ENCODE measurements at places on chromosomes 3 and 15.

GRCh38 chr3:127587876-127588275 is 2.7 kb downstream of the TPRA1 start:
- H3K36me3 ChIP-seq: no peaks in the 10 kb centered on the region
- no peak for DNase-seq
- no peak overlapping the region for H3K4me3 ChIP-seq
- H3K27me3 ChIP-seq: no peaks in the 10 kb centered on the region
- H3K4me1 ChIP-seq: peaks cover 21% of the 10 kb centered on the region

GRCh38 chr3:121724130-121724529 is 25.4 kb downstream of the GOLGB1 start:
- no peaks in the 10 kb centered on the region for H3K4me1 ChIP-seq
- no peak overlapping the region for H3K27ac ChIP-seq
- peaks cover 34% of the 10 kb centered on the region for H3K36me3 ChIP-seq
- no peak overlapping the region for H3K4me3 ChIP-seq

DNA sequence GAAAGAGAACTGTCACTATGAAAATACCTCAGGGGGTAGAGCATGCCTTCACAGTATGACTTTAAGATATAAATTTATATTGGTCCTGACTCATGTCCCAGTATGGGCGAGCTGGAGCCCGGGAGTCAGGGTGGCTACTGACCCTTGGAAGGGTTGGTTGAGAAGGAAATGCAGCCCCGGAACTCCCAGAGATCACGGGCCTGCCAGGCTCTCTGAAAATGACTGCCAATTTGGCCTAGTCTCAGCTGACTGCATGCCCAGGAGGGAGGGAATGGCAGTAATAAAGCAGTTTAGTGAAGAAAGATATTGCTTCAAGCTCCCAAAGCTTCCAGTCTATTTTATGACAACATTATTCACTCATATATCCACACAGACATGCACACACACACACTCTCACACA is 299.0 kb downstream of the NR2F2 start:
- no peak overlapping the region for H3K27ac ChIP-seq
- H3K4me1 ChIP-seq: no peaks in the 10 kb centered on the region
- H3K4me3 ChIP-seq: no peak overlapping the region
- H3K27me3 ChIP-seq: no peaks in the 10 kb centered on the region
- DNase-seq: no peak

- H3K36me3 ChIP-seq: no peaks in the 10 kb centered on the region
- no peaks in the 10 kb centered on the region for H3K27me3 ChIP-seq
These were observed 138.0 kb upstream of the RAD18 start for GRCh38 chr3:9101286-9101685.

DNA sequence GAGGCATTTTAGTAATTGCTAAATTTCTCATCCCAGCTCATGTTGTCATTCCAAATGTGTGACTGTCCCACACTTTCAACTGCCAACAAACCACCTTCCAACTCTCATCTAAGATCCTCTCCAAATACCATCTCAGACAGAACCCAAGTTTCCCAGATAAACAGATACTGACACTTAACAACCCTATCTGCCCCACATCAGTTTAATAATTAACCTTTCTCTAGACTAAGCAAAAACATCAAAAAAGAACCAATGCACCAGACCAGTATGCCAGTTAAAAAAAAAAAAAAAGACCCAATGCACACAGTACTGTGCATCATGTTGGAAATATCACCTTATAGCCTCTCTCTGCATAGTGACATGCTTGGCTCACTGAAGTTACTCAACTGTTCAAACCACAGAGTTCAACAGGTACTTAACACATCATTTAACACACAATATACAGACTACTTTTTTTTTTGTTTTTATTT is 5.5 kb downstream of the SFMBT1 start:
- H3K4me1 ChIP-seq: peaks cover 30% of the 10 kb centered on the region
- no peak overlapping the region for H3K4me3 ChIP-seq
- DNase-seq: no peak
- no peaks in the 10 kb centered on the region for H3K36me3 ChIP-seq

DNA sequence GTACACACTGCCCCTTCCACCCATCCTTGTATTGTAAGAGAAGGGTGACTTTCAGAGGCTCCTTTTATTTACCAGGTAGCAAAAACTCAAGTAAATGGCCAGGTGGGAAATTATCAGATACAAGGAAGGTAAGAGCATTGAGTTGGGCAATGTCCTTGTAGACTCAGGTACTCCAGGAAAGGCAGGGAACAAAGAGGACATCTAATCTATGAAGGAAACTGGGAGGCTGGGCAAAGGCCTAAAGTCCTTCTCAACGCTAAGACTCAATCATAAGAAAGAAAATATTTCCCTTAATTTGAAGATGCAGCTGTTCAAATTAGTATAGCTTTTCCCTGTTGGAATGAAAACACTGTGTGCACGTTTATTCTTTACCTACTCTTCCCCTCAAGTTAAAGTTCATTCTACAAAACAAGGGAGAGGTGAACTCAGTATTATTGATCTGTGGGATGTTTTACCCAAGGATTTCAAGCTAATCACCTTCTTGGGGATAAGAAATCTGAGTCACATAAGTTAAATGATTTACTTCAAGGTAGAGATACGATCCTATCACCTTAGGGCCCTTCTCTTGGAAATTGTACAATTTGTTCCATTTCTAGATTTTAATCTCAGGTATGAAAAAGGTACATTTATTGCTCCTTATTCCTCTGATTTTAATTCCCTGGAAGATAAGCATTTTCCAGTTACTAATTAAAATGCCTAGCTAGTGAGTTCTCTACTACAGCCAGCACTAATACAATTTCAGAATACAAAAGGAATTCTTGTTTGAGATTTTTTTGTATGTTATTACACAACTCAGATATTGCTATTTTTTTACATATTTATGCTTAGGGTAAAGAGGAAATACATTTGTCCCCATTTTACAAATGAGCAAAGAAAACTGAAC is 80.6 kb downstream of the PLD1 start:
- no peak for DNase-seq
- H3K36me3 ChIP-seq: no peaks in the 10 kb centered on the region
- H3K4me3 ChIP-seq: no peak overlapping the region
- H3K27ac ChIP-seq: no peak overlapping the region
- no peaks in the 10 kb centered on the region for H3K4me1 ChIP-seq

DNA sequence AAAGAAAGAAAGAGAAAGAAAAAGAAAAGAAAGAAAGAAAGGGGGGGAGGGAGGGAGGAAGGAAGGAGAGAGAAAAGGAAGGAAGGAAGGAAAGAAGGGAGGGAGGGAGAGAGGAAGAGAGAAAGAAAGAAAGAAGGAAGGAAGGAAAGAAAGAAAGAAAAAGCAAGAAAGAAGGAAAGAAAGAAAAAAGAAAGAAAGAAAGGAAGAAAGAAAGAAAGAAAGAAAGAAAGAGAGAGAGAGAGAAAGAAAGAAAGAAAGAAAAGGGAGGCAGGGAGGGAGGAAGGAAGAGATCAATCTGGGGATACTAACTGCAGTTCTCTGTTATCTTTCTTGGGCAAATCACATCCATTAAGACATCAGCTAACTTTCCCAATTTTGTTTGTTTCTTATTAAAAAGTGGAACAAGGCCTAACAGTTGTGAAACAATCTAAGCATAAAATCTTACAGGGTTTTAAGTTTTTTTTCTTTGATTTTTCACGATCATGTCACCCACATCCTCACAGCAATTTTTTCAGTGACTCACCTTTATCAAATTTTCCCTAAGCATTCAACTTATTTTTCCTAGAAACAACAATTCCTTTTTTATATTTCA is 36.8 kb downstream of the TBC1D2B start:
- no peak overlapping the region for H3K4me3 ChIP-seq
- DNase-seq: no peak
- peaks cover 79% of the 10 kb centered on the region for H3K4me1 ChIP-seq
- no peaks in the 10 kb centered on the region for H3K27me3 ChIP-seq
- peak overlapping the region; percentile 37 for H3K27ac ChIP-seq
- peaks cover 17% of the 10 kb centered on the region for H3K36me3 ChIP-seq

GRCh38 chr3:13655061-13655913 is 106.4 kb downstream of the FBLN2 start:
- H3K4me1 ChIP-seq: peaks cover 39% of the 10 kb centered on the region
- H3K27ac ChIP-seq: peak overlapping the region; percentile 14
- H3K27me3 ChIP-seq: no peaks in the 10 kb centered on the region

GRCh38 chr3:194865615-194866014 is 179.9 kb downstream of the FAM43A start:
- H3K4me3 ChIP-seq: no peak overlapping the region
- H3K27me3 ChIP-seq: no peaks in the 10 kb centered on the region
- no peaks in the 10 kb centered on the region for H3K36me3 ChIP-seq
- DNase-seq: no peak

DNA sequence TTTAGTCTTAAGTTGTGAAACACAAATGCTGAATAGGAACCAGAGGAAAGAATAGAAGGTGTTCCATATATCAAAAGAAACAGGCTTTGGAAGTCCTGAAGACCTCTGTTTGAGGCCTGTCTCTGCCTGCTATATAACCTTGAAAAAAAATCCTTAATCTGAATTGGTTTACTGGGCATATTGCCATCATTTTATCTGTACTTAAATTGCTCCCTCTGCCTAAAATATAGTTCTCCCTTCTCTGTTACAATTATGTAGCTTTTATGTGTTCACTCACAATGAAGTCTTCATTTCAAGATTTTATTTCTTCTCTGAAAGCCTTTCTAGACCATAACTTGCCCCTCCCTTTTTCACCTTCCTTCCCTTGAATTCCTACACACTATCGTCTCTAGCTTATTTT is 21.2 kb downstream of the ARL13B start:
- H3K36me3 ChIP-seq: no peaks in the 10 kb centered on the region
- no peak overlapping the region for H3K4me3 ChIP-seq
- H3K4me1 ChIP-seq: no peaks in the 10 kb centered on the region
- no peak for DNase-seq
- no peaks in the 10 kb centered on the region for H3K27me3 ChIP-seq
- H3K27ac ChIP-seq: no peak overlapping the region

GRCh38 chr3:40143283-40144090 is 166.0 kb upstream of the EIF1B start:
- H3K36me3 ChIP-seq: no peaks in the 10 kb centered on the region
- no peaks in the 10 kb centered on the region for H3K4me1 ChIP-seq
- H3K4me3 ChIP-seq: no peak overlapping the region
- no peak for DNase-seq
- H3K27me3 ChIP-seq: no peaks in the 10 kb centered on the region

DNA sequence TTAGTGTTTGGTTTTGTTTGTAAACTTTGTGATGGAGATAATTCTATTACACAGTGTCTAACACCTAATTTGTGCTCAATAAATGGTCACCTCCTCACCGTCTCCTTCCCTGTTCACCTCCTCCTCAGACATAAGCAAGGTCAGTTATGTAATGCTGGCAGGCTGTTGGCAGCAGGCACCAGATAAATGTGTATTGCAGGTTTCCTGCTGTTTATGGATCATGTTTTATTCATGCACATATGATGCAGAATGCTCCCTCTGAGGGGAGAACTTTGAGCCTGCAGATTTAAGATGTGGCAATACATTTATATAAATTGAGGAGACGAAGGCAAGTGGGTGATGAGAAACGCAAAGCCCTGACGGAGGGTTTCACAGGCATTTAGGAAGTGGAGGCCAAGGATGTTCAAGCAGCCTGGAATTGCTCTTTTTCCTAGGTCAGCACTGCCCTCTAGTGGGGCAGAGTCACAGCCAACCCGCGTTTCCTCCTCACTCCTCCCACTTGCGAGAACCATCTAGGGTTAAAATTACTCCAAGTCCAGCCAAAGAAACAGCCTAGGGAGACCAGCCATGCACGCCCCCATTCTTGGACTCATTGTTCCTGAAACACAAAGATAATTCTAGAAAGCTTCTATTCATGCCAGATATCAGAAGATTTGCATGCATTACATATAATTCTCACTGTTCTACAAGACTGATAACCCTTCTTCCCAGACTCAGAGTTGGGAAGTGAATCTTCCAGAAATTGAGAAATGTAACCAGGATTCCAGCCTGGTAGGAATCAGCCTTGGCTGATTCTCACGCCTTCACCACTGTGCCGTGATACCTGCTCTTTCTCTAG is 228.7 kb downstream of the SLCO3A1 start:
- H3K36me3 ChIP-seq: no peaks in the 10 kb centered on the region
- DNase-seq: no peak
- H3K4me1 ChIP-seq: no peaks in the 10 kb centered on the region
- H3K27me3 ChIP-seq: no peaks in the 10 kb centered on the region
- no peak overlapping the region for H3K27ac ChIP-seq
- H3K4me3 ChIP-seq: no peak overlapping the region

DNA sequence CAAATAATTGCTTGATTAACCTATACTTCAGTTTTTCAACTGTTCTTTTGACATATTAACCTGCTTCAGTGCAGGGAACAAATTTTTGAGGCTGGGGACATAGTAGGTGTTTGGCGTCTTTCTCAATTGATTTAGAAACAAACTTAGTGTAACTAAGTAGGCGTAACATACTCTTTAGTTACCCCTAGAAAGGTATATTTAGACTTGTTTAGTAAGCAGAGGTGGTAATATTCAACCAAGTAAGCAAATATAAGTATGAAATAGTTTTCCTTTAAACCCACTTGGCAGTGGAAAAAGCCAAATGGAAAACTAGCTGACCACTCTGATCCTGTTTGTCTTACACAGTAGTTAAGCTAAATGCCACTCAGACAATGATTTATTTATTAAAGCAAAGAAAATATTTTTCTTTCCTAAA is 113.2 kb downstream of the MBNL1 start:
- H3K4me3 ChIP-seq: no peak overlapping the region
- H3K27ac ChIP-seq: no peak overlapping the region
- H3K36me3 ChIP-seq: peaks cover 5% of the 10 kb centered on the region
- DNase-seq: no peak
- H3K27me3 ChIP-seq: no peaks in the 10 kb centered on the region

GRCh38 chr3:126003447-126004190 is 34.6 kb downstream of the ROPN1B start:
- H3K27ac ChIP-seq: no peak overlapping the region
- no peaks in the 10 kb centered on the region for H3K4me1 ChIP-seq
- H3K27me3 ChIP-seq: no peaks in the 10 kb centered on the region
- H3K36me3 ChIP-seq: peaks cover 14% of the 10 kb centered on the region
- H3K4me3 ChIP-seq: no peak overlapping the region

GRCh38 chr15:93031103-93031464 is 57.9 kb downstream of the RGMA start:
- peaks cover 5% of the 10 kb centered on the region for H3K4me1 ChIP-seq
- no peak overlapping the region for H3K4me3 ChIP-seq
- no peaks in the 10 kb centered on the region for H3K27me3 ChIP-seq
- peaks cover 13% of the 10 kb centered on the region for H3K36me3 ChIP-seq
- no peak for DNase-seq
- no peak overlapping the region for H3K27ac ChIP-seq

GRCh38 chr3:60175680-60176079 is 1075.6 kb downstream of the FHIT start:
- H3K27me3 ChIP-seq: no peaks in the 10 kb centered on the region
- no peak overlapping the region for H3K27ac ChIP-seq
- no peaks in the 10 kb centered on the region for H3K4me1 ChIP-seq

GRCh38 chr15:78537266-78537905 is 2.9 kb upstream of the PSMA4 start:
- peaks cover 5% of the 10 kb centered on the region for H3K4me1 ChIP-seq
- no peak for DNase-seq
- H3K36me3 ChIP-seq: peaks cover 2% of the 10 kb centered on the region
- H3K27ac ChIP-seq: no peak overlapping the region
